EH (cell line): ENCODE measurements at places on chromosomes 2 and 18.
A peak's percentile ranks its signal among the peaks of the same experiment; 100 is the strongest.

- DNase-seq: no peak
Measured at GRCh38 chr2:134324947-134325346, 71.1 kb downstream of the MGAT5 start.

- DNase-seq: peak; percentile 52
Measured at GRCh38 chr18:63974991-63975390, 5.1 kb downstream of the SERPINB8 start.

DNA sequence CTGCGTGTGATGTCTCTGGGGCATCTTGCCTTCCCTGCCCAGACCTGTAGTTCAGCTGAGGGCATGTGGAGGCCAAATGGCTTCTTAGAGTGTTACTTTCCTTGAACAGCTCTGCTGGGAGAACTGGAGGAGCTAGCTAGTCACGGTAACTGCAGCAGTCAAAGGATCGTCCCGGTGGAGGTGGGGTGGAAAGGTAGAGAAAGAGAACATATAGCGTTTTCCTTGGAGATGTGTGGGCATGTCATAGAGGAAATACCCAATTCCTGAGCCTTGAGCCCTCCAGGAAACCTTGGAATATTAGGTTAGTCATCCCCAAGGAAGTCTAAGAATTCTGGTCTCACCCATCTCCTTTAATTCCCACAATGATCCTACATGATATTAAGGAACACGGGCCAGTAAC is 33.5 kb upstream of the IL37 start:
- DNase-seq: peak; percentile 91

GRCh38 chr2:196289000-196289399 is 117.6 kb upstream of the STK17B start:
- peak; percentile 40 for DNase-seq

DNA sequence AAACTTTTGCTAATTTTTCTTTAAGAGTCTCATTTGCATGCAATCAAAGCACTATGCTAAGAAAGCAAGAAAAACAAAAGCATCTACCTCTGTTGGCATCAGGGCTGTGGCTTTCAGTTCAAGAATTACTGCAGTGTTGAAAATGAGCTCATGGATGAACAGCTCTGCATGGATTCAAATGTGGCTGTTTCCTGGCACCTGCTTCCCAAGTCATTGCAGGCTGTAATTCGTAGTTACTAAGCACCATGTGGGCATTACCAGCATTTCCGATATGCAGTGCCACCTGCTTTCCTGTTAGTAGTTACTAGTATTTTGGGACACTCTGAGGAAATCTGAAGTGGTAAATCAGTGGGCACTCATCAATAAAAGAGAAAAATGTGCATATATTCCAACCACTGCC is 37.8 kb upstream of the FAM110C start:
- DNase-seq: no peak

- DNase-seq: no peak
Measured at GRCh38 chr18:11496526-11497172, 112.7 kb upstream of the SLC35G4 start.

GRCh38 chr2:234468503-234468902 is 28.4 kb downstream of the ARL4C start:
- DNase-seq: no peak

- DNase-seq: peak; percentile 52
Measured at GRCh38 chr2:47072018-47072691, 83.0 kb downstream of the STPG4 start.

DNA sequence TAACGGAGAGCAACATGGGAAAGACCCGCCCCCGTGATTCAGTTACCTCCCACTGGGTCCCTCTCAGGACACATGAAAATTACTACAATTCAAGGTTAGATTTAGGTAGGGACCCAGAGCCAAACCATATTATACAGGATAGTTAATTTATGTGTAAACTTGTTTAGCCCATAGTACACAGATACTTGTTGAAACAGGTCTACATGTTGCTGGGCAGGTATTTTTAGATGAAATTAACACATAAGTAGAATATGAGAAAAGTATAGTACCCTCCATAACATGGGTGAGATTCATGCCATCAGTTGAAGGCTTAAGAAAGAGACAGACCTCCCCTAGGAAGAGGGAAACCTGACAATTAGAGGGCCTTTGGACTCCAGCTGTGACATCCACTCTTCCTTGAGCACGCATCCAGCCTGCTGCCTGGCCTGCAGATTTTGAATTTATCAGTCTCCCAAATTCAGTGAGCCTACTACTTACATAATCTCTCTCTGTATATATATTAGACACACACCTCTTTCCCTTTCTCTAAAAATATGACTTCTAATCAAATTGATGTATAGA is 463.5 kb upstream of the NETO1 start:
- DNase-seq: no peak

DNA sequence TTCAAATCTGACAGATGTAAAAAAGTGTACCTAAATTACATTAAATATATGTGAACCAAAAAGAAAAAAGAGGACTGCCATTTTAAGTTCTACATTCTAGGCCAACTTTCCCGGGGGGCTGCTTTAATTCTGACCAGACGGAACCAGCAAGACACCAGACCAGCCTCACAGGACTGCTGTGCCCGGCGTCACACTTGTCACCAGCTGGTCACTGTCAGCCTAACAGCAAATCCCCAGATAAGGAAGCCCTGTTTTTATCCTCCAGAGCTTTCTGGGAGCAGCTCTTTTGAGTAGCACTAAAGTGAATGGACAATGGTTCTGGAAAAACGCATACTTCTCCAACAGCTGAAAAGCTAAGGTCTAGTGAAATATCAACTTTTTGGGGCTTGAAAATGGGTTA is 35.6 kb downstream of the CYB5A start:
- DNase-seq: no peak

DNA sequence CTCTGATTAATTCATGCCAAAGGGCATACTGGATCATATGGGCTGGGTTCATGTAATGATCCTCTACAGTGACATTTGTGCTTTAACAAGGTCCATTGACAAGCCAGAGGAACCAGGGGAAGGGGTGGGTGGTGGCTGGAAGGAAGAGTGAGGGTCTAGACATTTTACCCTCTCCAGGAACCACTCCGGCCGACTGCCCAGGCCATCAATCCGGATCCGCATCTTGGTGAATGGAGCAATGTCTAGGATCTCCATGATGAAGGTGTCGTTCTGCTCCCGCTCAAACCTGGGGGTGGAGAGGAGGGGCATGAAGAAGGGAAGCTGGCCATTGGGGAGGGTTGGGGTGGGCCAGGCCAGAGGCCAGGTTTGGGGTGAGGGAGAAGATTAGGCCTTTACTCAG is 147.5 kb downstream of the LOXHD1 start:
- DNase-seq: no peak

GRCh38 chr18:25093141-25093540 is 258.8 kb downstream of the ZNF521 start:
- no peak for DNase-seq

DNA sequence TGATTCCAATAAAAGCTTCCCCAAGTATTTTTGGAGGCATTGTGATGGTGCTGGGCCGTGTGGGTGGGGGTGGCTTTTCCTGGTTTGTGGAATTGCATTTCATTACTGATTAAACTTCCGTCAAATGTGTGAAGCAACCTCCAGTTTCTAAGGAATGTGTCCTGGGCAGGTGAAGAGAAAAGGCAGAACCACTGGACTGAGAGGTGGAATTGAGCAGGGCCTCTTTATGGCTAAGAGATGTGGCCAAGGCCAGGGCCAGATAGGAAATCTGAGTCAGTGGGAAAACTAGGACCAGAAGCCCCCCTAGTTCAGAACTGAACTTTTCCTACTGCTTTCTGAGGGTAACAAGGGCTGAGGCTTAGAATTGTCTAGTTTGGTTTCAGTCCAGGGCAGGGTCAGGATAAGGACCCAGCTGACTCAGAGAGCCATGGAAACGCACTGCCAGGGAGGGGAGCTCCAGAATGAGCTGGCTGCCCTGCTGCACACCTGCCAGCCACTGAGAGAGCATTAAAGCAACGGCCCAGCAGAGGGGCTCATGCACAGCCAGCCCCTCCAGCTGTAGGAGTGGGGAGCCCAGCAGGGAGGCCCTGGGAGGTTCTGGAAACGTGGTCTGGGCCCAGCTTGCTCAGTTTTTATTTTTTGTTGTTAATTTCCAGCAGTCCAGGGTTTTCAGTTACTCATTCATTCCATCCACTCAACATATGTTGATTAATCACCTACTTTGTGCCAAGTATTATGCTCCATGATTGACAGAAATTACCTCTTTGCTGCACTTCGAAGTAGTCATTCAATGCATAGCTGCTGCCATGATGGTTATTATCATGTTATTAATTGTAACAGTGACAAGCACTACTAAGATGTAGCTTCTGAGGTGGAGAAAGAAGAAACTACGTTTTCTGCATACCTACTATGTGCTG is 156.1 kb downstream of the MSH2 start:
- no peak for DNase-seq

GRCh38 chr2:163302141-163302540 is 433.7 kb downstream of the FIGN start:
- DNase-seq: no peak

GRCh38 chr18:79944746-79945117 is 6.7 kb downstream of the SLC66A2 start:
- no peak for DNase-seq
